GM23248 (cell line): ENCODE measurements at places on chromosomes 3 and 15. TPM values are rescaled to one million over a fixed set of nuclear protein-coding genes. Genes with fewer than 3 reads are reported as not detected.

DNA sequence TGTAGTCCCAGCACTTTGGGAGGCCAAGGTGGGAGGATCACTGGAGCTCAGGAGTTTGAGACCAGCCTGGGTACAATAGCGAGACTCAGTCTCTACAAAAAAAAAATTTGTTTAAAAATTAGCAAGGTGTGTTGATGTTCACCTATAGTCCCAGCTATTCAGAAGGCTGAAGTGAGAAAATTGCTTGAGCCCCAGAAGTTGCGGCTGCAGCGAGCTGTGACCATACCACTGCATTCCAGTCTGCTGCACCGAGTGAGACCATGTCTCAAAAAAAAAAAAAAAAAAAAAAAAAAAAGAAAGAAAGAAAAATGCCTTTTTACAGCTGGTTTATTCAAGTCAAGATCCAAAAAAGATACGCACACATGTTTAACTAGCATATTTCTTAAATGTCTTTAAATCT, 17.0 kb upstream of the MUC20 start:
- H3K27me3 ChIP-seq, result no peaks in the 10 kb centered on the region
- no peak overlapping the region for H3K4me3 ChIP-seq
- no peaks in the 10 kb centered on the region for H3K4me1 ChIP-seq

DNA sequence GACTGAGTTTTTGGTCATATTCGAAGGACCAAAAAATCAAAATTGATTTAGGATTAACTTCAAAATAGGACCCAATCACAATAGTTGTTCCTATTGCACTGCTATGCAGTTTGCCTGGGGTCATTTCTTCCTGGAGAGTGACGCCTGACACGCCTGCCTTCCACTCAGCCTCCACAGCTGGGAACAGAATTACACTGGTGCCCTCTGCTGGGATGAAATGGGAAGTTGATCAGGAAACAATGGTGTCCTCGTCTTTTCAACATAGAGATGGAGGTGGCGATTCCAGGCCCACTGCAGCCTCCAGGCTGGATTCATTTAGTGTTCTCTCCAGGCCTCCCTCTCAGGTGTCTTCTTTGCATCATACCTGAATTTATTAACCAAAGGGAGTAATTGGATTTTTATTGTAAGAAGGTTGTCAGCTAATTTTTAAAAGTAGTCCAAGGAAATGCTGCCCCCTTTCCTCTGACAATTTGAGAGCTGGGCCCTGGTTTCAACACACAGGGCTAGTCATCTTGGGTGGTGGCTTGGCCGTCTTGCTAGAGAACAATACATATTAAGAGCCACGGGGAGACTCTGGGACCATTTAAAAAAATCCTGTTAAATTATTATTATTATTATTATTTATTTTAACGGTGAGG, 69.7 kb downstream of the GAP43 start:
- peaks cover 14% of the 10 kb centered on the region for H3K4me1 ChIP-seq
- DNase-seq, result peak; percentile 85
- peak overlapping the region; percentile 33 for H3K27ac ChIP-seq
- no peaks in the 10 kb centered on the region for H3K36me3 ChIP-seq
- H3K4me3 ChIP-seq, result no peak overlapping the region

Gene STAB1
- total RNA-seq, result under 0.01 TPM in 1 of 2 replicates, not detected in the other

Gene FMN1
- 2.0 and 2.2 TPM in 2 replicates for total RNA-seq

Gene STX19
- total RNA-seq, result not detected in 2 replicates
